H7 (cell line): ENCODE measurements at places on chromosomes 16 and 17. TPM values are rescaled to one million over a fixed set of nuclear protein-coding genes. Genes with fewer than 3 reads are reported as not detected.
A peak's percentile ranks its signal among the peaks of the same experiment; 100 is the strongest.

GRCh38 chr17:17022011-17022410 is 20.2 kb upstream of the MPRIP start:
- no peak for DNase-seq

GRCh38 chr16:66489818-66490217 is 60.1 kb downstream of the TK2 start:
- no peak for DNase-seq

Gene PLA2G10
- total RNA-seq: not detected in 2 replicates

Gene PDIA2
- total RNA-seq: 0.15 and 2.1 TPM in 2 replicates

Gene AIPL1
- 0.11 and 0.28 TPM in 2 replicates for total RNA-seq

Gene SUPT6H
- total RNA-seq: 25.1 and 32.4 TPM in 2 replicates

Gene HSF5
- total RNA-seq: not detected in 2 replicates

- DNase-seq: no peak
These were observed 136.0 kb upstream of the NOG start for GRCh38 chr17:56457501-56457900.

- DNase-seq: no peak
These were observed 71.3 kb upstream of the BCAR1 start for GRCh38 chr16:75322740-75323139.

DNA sequence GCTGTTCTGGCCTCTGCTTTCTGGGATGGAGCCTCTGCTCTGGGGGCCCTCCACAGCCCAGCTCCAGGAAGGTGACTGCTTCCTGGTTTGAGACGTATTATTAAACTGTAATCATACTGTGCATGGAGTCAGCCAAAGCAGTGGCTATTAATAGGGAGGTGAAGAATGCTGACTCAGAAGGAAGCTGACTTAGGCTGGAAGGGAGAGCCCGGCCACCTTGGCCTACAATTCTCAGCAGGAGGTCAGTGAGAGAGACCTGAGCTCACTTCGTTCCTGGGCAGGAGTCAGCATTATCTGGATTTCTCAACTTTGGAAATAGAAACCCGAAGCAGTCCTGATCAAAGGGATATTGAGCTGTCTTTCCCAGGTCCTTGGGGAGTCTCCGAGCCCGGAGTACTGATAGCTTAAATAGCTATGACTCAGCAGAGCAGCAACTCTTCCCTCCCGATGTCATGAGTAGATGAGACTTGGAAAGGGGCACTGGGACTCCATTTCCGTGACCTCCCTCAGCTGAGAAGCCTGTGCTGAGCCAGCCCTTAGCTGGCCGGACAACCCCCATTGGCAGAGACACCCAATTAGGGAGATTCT is 91.8 kb downstream of the YPEL2 start:
- no peak for DNase-seq

DNA sequence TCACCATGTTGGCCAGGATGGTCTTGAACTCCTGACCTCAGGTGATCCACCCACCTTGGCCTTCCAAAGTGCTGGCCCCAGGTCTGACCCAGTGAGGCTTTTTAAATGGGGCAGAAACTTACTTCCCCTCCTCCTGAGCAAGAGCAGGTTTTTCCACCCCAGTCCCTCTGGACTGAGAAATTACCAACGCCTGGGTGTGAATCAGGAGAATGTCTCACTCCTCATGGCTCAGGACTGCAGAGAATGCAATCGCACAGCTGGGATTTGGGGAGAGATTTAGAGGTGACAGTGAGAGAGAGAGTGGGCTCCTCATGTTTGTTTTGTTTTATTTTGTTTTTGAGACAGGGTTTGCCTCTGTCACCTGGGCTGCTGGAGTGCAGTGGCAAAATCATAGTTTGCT is 203.6 kb downstream of the RAB11FIP4 start:
- DNase-seq: peak; percentile 10

DNA sequence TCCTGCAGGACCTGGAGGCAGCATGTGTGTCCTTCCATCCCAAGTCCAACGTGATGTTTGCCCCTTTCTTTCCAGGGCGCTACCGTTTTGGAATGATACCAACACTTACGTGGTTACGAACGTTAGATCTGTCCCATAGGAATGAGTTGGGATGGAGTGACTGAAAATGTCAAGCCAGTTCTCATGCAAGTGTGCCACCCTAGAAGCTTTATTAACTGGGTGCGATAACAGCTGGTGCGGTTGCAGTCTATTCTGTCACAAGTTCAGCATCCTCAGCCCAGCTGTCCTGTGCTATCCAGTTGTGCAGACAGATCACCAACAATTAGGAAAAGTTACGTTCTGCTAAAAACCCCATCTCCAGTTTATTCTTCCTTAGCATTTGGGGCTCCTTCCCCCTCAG is 52.5 kb downstream of the BANP start:
- no peak for DNase-seq

Gene C17orf67
- total RNA-seq: 1.5 and 1.9 TPM in 2 replicates

Gene MPV17L
- 1.5 and 1.7 TPM in 2 replicates for total RNA-seq

DNA sequence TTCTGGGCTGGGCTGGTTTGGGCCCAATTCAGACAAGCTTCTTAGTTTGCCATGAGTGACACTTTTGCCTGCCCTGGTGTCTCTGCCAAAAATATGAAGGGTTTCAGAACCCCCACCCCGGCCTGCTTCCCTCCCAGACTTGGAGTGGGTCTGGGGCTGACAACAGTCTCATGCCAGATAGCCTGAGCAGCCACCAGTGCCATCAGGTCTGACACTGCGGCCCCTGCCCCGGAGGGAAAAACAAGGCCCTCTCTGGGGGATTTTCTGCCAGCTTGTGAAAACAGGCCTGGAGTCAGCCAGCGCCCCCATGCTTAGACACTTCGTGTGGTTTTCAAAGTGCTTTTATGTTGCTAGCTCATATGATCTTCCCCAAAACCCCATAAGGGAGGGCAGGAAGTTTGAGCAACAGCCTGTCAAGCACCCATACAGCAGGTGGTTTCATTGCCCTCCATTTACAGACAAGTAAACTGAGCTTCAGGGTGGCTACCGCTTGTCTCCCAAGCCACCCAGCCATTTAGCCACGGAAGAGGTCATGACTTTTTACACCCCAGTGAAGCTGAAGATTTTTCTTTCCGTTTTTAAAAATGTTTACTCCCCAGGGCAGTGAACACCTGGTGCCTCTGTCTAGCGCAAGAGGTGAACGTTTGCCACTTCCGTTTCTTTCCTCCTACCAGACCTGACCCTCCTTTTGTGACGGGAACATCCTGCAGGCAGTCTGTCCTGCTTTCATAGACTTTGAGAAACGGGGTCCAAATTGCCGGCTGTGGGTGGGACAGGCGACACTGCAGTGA is 300.6 kb downstream of the SEC14L1 start:
- no peak for DNase-seq

- DNase-seq: peak; percentile 48
These were observed 63.0 kb downstream of the PGS1 start for GRCh38 chr17:78441271-78441971.

Gene PRSS21
- 0.42 and 1.5 TPM in 2 replicates for total RNA-seq

Gene KRT10
- 2.4 and 5.4 TPM in 2 replicates for total RNA-seq

- DNase-seq: no peak
These were observed 37.5 kb upstream of the WSB1 start for GRCh38 chr17:27256225-27257030.

DNA sequence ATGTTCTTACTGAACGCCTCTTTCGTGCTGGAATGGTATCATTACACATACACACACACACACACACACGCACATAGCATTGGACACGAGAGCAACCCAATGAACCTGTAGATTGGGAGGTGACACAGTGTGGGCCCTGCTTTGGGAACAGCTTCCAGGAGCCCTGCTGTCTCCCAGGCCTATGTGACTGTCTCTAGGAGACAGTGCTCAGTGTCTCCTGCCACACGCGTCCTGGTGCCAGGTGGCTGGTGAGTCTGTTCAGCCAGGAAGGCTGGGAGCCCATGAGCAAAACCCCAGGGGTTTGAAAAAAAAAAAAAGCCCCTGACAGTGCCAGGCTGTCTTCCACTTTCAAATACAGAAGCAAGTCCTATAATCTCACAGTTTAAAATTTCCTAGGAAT is 2.4 kb upstream of the SPOP start:
- DNase-seq: no peak

DNA sequence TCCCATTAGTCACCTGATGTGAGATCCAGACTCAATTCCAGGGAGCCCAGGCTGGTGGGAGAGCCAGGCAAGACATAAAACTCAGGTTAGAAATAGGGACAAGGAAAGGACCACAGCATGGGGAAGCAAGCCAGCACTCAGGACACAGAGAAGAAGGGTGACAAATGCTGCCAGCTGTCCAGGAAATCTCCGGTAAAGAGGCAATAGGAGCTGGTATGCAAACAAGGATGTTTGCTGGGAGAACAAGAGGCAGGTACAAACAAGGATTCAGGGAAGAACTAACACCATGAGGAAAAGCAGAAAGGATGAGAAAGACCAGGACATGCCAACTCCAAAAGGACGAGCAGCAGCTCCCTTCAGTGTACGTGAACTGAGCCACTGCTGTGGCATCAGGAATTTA is 10.2 kb upstream of the TXNDC11 start:
- no peak for DNase-seq

DNA sequence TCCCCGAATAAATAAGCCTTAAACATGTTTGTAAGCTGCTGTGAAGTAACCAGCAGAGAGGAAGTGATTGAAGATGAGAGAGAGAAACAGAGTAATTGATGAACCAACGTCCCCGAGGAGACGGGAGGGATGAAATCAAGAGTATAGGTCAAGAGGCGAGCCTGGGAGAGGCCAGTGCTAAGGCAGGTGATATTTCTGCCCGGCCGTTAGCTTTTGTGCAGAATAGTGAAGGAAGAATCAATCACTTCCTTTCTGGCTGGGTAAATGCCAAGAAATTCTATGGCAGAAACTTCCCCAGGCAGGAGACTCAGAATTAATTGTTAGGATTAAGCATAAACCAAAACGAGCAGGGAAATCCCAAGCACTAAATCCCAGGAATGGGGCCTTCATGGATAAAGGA is 273.8 kb downstream of the CDH13 start:
- DNase-seq: no peak

Gene MTHFSD
- 15.3 and 19.5 TPM in 2 replicates for total RNA-seq
